Activated CD4-positive, alpha-beta T cell treated with anti-CD3 and anti-CD28 coated beads, Interleukin-2, amount 50 U/mL, for 48 hours (primary cell): ENCODE measurements at places on chromosomes 4 and X.

DNA sequence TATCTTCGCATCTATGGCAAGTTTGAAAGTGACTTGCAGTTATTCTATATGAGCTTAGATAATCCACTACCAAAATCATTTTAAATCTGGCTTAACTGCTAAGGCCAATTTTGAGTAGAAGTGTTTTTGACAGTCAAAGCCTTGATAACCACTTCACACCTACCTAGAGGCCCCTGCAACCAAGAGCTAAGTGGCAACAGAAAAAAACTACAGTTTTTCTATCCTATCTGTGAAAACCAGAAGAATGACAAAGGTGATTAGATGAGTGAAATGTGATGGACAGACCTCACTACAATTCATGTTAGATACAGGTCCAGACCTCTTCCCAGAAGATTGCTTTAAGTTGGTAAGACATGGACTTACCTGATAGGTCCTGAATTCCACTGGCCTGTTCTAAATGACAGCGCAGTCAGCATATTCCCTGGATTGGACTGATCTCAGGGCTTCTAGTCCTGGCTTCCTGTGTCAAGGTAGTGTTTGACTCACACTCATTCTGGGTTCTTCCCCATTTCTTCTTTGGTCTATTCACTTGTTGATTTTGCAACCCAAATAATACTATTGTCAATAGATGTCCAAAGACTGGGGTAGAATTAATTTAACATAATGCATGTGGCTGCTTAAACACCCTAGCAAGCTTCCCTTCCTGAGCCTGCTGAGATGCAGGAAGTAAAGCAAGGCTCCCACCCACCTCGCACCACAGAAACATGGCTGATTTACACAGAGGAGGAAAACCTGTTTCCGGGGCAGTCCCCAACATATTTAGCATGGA is 65.1 kb downstream of the PPP3CA start:
- peak; percentile 49 for DNase-seq

- DNase-seq, result no peak
Measured at GRCh38 chr4:26786916-26787315, 73.7 kb upstream of the STIM2 start.

GRCh38 chr4:150387981-150388380 is 194.0 kb upstream of the MAB21L2 start:
- DNase-seq, result no peak

DNA sequence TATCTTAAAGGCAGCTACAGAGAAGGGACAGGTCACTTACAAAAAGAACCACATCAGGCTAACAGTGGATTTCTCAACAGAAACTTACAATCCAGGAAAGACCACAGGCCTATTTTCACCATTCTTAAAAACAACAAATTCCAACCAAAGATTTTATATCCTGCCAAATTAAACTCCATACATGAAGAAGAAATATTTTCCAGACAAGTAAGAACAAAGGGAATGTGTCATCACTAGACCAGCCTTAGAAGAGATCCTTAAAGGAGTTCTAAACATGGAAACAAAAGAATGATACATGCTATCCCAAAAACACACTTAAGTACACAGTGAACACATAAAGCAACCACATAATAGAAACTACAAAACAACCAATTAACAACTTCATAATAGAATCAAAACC is 105.6 kb downstream of the ANXA10 start:
- DNase-seq, result no peak

GRCh38 chr4:108037884-108038283 is 48.2 kb downstream of the HADH start:
- no peak for DNase-seq

GRCh38 chr4:23819041-23819511 is 70.8 kb downstream of the PPARGC1A start:
- DNase-seq, result no peak

- no peak for DNase-seq
Measured at GRCh38 chr4:42237451-42237850, 85.0 kb upstream of the BEND4 start.

DNA sequence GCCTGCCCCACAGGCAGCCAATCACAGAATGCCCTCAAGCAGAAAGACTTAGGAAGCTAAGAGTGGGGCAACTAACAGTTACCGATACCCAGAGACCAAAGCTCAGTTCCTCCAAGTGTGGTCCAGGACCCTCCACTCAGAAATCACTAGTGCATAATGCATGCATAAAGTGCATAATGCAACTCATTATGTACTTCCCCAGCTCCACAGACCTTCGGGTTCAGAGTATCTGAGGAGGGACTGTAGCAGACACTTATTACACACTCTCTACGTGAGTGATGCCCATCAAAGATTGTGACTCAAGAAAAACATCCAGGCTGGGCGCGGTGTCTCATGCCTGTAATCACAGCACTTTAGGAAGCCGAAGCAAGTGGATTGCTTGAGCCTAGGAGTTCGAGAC is 328.0 kb downstream of the BCOR start:
- DNase-seq, result no peak

GRCh38 chrX:3609810-3610209 is 103.6 kb downstream of the PRKX start:
- no peak for DNase-seq

GRCh38 chr4:27018076-27018475 is 157.4 kb downstream of the STIM2 start:
- DNase-seq, result no peak

GRCh38 chr4:37393889-37394288 is 149.3 kb downstream of the NWD2 start:
- DNase-seq, result no peak

DNA sequence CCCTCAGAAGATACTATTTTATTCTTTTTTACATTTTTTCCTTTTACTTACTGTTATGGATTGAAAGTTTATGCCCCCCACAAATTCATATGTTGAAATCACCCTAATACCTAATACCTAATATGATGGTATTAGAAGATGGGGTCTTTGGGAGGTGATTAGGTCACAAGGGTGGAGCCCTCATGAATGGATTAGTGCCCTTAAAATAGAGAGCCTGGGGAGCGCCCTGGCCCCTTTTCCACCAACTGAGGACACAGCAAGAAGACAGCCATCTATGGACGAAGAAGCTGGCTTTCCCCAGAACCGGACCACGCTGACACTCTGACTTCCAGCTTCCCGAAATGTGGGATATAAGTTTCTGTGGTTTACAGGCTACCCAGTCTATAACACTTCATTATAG is 58.6 kb upstream of the FAT1 start:
- no peak for DNase-seq

DNA sequence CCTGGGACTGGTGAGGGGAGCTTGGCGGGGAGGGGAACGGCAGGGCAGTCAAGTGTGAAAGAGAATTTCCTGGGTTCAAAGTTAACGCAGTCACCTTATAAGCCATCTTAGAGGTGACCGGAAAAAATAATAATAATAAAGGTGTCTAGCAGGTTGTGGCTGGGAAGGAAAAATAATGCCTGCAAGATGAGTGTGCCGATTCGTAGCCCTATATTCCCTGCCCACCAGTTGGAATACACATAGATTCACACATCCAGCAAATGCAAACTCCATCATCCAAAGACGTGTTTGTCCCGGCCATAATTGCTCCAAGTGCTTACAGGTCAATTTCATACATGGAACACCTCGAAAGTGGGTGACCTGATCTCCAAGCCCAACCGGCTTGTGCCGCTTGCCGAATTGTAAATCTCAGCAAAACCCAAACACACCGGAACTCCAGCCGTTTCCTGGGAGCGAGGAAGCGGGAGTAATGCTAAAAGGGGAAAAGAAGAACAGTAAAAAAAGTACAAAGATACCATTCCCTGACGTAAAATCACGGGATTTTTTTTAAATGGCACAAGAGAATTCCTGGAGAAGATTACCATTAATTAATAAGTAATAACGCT is 1.3 kb upstream of the FAT1 start:
- no peak for DNase-seq

DNA sequence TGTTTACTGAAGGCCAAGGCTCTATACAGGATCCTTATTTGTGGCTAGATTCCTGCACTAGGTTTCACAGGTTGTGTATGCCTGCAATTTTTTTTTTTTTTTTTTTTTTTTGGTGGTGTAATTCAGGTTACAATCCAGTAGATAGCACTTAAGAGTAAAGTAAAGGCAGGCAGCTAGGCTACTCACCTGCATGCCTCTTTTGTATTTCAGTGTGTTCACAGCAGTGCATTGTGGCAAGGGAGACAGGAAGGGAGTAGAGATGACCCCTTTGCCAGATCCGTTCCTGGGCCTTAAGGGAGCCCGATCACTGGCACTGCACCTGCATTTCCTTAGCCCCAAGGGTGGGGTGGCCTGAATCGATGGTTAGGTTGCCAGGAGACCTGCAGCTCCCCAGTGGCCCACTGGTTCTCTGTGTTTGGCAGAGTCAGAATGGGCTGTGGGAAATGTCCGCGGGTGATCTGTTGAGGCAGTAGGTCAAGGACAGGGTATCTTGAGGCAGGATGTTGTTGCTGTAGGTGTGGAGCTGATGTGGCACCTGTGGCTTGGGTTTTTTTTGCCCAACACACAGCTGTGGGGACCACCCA is 374.9 kb upstream of the AADAT start:
- no peak for DNase-seq

- DNase-seq, result no peak
Measured at GRCh38 chr4:145427991-145428390, 53.7 kb upstream of the SMAD1 start.

DNA sequence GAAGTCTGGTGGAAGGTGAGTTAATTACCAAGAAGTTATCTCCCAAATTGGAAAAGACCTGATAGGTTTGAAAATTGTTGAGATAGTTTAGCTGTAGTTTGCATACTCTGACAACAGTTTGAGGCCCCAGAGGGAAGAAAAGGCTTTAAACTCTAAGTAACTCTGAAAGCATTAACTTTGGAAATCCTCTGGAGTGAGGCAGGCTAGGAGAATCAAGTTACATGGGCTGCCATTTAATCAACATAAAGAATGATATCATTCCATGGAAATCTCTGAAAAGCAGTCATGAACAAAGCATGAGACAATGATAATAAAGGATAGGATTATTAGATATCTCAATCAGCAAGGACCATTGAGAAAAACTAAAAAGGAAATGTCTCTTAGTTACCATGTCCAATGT is 647.1 kb downstream of the ANKRD50 start:
- DNase-seq, result no peak

- no peak for DNase-seq
Measured at GRCh38 chr4:169934794-169935429, 91.3 kb downstream of the MFAP3L start.

DNA sequence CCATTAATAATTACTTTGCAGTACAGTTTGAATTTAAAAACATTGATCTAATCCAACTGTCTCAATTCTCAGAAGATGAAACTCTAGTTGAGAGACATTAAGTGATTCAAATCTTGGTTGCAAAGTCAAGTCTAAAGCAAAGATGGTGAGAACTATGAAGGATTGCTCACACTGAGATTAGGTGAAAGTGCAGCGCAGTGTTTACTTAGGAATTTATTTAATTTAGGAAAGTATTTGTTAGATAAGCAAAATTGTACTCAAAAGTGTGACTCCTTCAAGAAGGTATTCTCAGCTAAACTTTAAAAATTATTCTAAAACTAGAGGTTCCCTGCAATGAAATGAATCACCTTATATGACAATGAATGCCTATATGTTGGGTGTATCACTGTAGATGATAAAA is 454.9 kb downstream of the PDGFC start:
- no peak for DNase-seq

DNA sequence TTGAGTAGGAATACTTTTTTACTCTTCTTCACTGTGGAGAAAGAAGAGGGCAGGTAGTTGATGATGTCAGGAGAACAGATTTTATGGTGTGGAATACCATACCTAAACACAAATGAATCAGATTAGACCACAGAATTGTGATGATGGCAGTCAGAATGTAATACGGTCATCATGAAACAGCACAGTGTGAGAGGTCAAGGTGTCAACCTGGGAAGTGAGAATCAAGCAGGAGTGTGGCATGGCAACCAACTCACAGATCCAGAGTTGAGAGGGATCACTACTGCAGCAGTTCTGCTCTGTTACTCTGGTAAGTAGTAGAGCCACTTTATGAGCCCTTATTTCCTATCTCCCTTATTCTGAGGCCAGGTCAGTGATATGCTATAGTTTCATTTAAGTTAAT is 27.7 kb downstream of the METTL14 start:
- peak; percentile 7 for DNase-seq

DNA sequence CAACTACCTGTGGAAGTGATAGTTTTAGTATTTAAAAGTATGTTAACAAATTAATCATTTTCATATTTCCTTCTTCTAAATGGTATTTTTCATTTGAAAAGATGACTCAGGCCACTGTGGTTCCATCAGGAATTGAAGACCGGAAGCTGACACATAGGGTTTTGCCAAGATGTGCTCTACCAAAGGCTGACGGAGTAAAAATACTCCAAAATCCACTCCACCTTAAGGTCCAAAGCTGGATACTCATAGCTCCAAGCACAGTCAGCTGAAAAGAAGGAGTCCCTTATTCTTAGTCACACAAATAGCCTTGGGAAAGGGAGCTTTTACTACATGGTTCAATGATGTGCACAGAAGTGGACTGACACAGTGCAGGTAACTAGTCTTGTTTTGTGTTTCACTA is 472.0 kb downstream of the ARAP2 start:
- DNase-seq, result no peak

GRCh38 chr4:14615671-14616070 is 386.6 kb upstream of the CPEB2 start:
- DNase-seq, result no peak

DNA sequence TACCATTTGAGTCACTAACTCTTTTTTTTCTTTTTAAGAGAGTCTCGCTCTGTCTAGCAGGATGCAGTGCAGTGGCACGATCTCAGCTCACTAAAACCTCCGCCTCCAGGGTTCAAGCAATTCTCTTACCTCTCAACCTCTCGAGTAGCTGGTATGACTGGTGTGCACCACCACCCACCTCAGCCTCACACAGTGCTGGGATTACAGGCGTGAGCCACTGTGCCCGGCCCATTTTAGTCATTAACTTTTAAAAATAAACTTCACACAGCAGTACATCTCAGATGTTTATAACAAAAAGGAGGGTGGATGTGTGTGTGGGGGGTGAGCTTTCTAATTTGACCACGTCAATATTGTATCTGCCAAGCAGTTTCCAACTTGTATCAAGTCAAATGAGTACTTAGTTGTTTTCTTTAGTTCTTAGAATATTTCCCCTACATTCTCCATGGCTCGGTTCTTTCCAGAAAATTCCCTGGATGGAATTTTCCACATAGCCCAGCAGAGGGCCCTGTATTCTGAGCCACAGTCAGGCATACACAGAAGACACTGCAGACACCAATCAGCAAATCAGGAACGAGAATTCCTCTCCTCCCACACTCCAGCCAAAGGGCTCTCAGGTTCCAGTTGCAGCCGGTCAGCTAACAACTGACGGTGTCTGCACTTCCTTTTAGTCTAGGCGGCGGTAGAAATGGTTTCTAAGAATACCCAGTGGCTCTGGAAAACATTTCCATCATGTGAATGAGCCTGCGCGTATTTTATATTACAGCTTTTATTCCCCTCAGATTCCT is 20.1 kb upstream of the ARAF start:
- no peak for DNase-seq

GRCh38 chrX:68462653-68463052 is 29.4 kb upstream of the OPHN1 start:
- peak; percentile 4 for DNase-seq

DNA sequence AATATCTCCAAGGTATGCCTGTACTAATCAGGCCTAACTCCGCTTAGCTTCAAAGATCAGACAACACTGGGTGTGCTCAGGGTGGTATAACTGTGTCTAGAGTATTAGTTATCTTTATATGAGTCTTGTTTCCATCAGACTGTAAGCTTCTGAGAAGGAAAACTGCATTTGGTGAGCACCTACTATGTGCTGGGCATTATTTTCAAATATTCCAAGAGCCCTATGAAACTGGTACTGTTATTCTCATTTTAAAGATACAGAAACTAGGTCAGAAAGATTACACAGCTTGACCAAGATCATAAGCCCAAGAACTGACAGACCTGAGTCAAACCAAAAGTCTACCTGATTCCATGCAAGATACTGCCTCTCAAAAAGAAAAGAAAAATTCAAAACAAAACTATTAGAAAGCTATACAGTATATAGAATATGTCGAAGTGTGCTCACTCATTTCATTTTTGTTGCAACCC is 44.4 kb downstream of the LRBA start:
- DNase-seq, result no peak
